ENCODE measurements at places on chromosomes 4 and X.

GRCh38 chr4:179007755-179008154 is 1565.5 kb upstream of the AGA start:
- DNase-seq, result no peak

DNA sequence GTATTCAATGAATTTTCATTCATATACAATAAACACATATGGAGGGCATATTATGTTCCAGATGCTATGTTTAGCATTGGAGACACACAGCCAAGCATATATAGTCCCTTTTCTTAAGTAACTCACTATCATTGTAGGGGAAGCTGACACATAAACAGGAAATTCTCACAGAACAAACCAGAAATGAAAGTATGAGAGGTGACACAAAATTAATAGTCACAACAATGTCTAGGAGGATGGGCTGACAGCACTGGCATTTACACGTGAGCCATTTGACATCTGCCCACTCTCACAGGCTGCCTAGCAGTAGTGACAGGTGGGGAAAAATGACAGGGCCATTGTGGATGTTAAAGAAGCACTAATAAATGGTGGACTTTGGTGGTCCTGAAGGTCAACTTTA is 2.6 kb upstream of the CNOT6L start:
- no peak for DNase-seq

GRCh38 chr4:7773401-7774180 is 166.1 kb downstream of the AFAP1 start:
- no peak for DNase-seq

DNA sequence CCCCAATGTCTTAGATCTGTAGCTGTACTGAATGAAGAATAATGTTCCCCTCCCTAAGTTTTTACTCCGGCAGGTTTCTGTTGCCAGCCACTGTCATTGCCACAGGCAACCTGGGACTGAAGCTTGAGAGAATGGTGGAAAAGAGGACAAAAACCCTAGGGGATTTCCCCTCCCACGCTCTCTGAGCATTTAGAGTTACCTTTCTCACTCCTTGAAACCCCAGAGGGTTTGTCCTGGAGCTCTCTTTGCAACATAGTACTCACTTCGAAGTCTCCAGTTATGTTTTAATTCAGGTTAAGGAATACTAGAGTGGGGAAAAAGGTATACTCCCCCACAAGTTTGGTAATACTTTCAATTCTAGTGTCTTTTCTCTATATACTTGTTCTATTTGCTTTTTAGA is 31.5 kb downstream of the F8 start:
- DNase-seq, result no peak

DNA sequence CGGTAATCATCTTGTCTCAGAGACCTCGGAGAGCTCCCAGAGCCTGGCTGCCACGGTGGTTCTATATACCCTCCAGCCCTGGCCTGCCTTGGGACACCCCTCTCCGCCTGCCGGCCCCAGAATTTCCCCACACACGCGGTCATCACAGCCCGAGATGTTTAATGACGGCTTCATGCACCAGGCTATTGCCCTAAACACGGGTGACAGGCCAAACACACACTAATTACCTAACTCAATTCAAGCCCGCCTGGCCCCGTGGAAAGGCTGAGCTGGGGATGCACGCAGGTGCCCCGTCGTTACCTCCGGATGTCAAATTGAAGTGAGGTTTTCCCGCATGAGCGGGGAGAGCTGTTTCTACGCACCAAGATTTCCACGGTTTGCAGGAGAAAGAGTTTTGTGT is 72.9 kb upstream of the PPP2R3B start:
- no peak for DNase-seq

GRCh38 chrX:23901060-23901459 is 6.7 kb downstream of the APOO start:
- DNase-seq, result no peak

DNA sequence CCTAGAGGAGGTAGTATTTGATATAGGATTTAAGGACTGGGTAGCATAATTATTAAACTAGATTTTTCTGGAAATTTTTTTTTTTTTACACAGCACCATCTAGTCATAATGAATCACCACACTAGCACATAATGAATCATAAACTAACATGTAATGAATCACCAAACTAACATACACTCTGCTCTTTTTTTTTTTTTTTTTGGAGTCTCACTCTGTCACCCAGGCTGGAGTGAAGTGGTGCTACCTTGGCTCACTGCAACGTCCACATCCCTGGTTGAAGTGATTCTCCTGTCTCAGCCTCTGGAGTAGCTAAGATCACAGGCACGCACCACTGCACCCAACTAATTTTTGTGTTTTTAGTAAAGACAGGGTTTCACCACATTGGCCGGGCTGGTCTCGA is 92.5 kb downstream of the FAM13A start:
- DNase-seq, result no peak

- DNase-seq, result no peak
These were observed 19.3 kb downstream of the SCARB2 start for GRCh38 chr4:76194325-76194724.

GRCh38 chrX:21741364-21741763 is 16.6 kb downstream of the SMPX start:
- DNase-seq, result no peak

GRCh38 chr4:18401868-18402267 is 380.3 kb upstream of the LCORL start:
- no peak for DNase-seq

DNA sequence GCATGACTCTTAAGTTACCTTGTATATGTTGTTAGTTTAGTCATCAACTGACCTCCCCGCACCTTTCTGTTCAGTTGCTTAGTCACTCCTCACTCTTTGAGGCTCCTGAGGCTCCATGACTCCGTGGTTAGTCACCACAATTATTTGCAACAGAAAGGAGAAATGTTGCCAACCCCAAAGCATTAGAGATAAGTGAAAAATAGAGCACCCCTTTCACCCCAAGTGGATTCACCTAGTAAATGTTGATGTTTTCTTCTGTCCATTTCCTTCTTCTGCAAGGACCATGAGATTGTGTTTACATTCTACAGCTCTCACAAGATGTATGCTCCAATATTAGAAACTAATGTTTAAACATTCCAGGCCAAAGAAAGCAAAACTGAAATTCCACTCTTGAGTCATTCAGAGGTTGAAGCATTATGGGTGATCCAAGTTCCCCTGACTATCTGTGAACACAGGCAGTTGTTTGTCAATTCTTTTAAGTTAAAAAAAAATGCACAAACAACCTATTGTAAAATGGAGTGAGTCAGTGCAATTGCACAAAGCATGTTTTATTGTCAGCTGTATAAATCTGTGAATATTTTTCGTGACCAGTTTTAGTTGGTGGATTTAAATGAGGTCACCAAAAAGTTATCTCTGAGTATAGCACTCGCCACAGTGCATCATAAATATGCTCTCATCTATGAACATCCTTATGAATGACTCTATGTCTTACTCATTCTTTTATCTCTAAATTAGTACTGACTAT is 552.4 kb upstream of the MAGEB2 start:
- DNase-seq, result no peak

GRCh38 chr4:52780617-52781354 is 29.6 kb upstream of the ERVMER34-1 start:
- no peak for DNase-seq

GRCh38 chr4:95267081-95267480 is 281.7 kb downstream of the UNC5C start:
- DNase-seq, result no peak

GRCh38 chr4:108315694-108316093 is 147.0 kb upstream of the LEF1 start:
- DNase-seq, result no peak

GRCh38 chrX:11143931-11144678 is 33.0 kb downstream of the HCCS start:
- peak; percentile 60 for DNase-seq

DNA sequence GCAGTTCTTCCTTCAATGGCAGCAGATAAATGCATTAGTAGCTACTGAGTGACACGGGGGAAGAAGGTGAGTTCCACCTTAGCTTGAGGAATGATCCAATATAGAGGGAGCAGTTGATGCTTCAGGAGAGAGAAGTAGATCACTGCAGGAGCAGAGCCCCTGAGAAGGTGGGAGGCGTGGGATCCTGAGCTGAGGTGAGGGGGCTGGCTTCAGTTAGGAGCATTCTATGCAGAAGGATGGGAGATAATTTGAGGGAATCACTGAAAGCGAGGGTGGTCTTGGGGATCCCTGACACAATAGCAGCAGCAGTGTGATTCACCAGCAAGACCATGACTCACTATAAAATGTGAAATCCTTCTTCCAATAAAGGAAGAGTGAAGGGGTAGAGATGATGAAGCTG is 48.0 kb downstream of the XAGE2 start:
- no peak for DNase-seq

- DNase-seq, result no peak
These were observed 18.4 kb downstream of the WDFY3 start for GRCh38 chr4:84948056-84948455.

GRCh38 chr4:132662456-132662855 is 486.6 kb upstream of the PCDH10 start:
- no peak for DNase-seq

DNA sequence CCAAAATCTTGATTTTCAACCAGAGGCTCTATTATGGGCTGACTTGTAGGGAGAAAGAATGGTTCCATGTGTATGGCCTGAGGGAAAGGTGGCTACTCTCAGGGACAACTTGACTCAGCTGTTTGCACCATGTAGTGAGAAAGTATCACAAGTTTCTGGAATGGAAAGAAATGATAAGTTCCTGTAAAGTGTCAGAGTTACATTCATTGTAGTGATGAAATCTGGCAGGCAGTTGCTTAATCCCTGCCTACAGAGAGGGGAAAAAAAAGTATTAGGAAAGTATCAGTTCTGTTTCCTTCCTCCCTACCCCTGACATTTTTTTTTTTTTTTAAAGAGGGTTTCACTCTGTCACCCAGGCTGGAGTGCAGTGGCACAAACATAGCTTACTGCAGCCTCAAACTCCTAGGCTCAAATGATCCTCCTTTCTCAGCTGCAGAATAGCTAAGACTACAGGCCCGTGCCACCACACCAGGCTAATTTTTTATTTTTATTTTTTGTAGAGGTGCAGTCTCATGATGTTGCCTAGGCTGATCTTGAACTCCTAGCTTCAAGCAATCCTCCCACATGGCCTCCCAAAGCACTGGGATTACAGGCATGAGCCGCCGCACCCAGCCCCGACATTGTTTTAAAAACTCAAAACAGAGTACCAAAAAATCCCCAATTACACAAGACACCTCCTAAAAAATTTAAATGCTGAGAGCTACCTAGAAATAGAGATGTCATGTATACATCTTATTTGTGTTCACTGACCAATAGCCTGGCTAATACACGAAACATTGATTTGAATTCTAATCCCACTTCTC is 4.8 kb upstream of the FBXL5 start:
- DNase-seq, result no peak

DNA sequence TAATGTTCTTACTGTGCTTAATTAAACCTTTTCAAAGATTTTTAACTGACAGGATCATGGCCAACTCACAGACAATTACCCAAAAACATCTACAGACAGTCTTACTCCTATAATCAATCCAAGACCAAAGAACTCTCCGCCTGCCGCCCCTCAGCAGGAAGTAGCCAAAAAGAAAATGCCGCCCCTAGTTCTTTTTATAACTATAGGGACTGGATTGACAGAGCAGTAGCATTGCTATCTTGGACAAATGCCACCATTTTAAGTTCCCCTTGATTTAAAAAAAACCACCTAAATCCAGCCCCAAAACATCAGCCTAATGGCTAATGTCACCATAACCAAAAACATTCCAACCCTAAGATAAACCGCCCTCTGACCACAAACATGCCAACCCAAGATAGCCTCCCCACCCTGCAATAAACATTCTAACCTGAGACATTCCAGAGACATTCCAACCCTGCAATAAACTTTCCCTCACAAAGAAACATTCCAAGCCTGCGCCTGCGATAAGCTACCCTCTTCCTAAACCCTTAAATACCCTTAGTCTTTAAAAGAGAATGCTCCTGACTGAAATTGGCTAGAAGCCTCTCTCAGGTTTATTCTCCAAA is 77.0 kb downstream of the COQ2 start:
- no peak for DNase-seq

- DNase-seq, result peak; percentile 85
These were observed at the start of gene PLXNA3 for GRCh38 chrX:154458116-154458953. PLXNA3 (plus strand) TSS chrX:154458281; CDS start chrX:154460184, 1,903 bp downstream.

DNA sequence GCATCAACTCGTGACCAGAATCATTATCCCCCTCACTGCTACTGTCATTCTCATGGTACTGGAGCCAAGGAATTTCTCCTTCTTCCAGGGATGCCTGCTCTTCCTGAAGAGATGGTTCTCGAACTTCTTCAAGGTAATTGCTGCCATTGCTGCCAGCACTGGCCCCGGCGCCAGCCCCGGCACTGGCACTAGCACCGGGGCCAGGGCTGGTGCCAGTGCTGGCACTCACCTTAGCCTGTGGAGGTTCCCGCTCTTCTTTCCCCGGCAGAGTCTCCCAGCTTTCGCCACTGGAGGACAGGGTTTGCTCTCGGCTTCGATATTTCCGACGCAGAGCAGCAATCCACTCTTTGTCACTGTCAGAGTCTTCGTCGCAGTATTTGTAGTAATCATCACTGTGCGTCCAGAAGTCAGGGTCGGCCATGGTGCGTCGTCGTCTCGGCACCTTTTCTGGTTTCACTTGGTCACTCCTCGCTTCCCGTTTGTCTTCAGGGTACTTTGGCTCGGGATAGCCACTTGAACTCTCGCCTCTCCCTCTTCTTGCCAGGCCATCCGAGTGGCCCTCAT is 3.4 kb downstream of the PJA1 start:
- no peak for DNase-seq

DNA sequence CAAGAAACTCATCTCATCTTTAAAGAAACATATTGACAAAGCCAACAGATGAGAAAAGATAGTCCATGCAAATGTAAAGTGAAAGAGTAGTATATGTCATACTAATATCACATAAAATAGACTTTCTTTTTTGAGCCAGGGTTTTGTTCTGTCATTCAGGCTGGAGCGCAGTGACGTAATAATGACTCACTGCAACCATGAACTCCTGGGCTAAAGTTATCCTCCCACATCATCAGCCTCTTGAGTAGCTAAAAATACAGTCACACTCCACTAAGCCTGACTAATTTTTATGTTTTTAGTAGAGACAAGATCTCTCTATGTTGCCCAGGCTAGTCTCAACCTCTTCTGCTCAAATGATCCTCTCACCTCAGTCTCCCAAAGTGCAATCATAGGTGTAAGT is 51.8 kb upstream of the TRAM1L1 start:
- no peak for DNase-seq

GRCh38 chr4:34176609-34177008 is 2067.7 kb downstream of the ARAP2 start:
- no peak for DNase-seq

DNA sequence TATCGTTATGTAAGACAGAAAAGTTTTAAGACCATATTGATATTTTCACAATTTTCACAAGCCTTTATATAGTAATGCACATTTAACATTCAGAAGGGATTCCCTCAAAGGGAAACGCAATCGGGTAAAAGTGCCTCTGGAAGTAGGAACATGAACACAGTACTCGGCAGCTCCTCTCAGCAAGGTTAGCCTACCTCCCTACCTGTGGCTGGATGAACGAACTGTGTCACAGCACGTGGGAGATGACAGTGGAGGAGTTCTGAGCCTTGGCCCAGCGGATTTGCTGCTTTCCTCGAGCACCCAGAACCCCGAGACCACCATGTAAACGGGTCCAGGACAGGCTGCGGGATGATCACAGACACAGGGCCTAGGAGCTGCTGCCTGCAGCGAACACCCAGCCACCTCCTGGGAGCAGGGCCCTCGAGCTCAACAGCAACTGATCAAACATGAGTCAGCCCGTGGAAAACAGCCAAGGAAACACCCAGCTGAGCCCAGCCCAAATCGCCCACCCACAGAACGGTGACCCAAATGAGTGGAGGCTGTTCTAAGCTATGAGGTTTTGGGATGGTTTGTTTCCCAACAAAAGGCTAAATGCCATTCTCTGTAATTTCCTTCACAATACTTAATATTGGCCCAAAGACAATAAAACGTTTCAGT is 30.4 kb downstream of the FAT1 start:
- peak; percentile 68 for DNase-seq

- no peak for DNase-seq
These were observed 15.6 kb downstream of the PAQR3 start for GRCh38 chr4:78923464-78924312.
